ENCODE measurements at places on chromosomes 4 and X.

- no peak for DNase-seq
Observed at GRCh38 chrX:135463937-135464336, 42.2 kb downstream of the SMIM10L2A start.

- no peak for DNase-seq
Observed at GRCh38 chr4:40458683-40459082, 123.5 kb downstream of the CHRNA9 start.

DNA sequence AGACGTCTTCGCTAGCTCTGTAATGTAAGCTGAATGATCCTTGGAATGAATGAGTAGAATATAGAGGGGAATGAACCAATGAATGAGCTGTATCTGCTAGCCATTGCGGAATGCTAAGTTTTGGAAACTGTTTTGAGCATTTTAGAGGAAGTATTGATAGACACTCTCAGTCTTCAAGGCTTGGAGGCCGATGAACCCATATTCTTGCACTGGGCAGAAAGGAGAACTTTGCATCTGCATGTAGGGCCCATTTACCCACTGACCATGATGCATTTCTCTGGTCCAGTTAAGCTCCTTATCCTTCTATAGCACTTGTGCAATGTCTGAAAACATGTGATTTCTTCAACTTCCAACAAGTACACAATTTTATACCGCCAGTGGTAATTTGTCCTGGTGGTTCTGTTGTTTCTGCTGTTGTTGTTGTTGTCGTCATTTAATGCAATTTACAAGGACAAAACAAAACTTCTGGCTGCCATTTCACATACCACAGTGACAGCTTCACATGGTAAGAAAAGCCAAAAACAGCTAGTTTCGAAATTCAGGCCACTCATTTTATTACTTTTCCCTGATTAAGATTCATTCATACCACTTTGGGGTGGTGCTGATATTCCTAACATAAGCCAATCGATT is 85.0 kb upstream of the MTM1 start:
- DNase-seq: no peak

DNA sequence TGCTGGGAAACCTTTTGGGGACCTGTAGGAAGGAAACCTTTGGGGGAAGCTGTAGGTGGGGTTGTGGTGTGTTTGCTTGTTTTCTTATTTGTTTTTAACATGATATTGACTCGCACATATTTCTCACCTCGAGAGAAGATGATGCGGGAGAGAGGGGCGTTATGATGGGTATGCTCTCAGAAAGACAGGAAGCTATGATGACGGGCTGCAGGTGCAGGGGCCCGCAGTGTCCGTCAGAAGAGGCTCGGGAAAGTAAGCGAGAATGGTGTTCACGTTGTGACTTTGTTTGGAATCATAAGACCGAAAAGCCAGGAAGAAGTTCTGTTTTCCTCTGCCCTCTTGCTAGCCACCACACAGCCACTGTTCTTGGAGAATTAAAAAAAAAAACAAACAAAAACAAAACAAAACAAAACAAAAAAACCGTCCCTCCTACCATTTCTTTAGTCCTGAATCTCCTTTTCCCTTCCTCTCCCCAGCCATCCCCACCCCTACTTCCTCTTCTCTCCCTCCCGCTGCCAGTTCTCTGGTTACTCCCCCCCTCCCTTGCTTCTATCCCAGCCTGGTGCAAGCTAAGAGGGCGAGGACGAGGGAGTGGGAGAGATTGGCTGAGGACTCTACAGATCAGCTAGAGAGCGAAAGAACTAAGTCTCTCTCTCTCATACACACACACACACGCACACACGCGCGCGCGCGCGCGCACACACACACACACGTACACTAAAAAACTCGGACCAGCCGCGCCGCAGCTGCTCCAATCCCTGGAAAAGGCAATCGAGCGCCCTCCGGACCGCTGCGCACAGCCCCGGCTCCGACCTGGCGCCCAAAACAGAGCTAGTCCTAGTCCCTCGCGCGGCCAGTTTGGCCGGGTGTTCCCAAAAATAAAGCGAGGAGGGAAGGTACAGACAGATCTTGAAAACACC is at the start of gene BMP3:
TSS of gene BMP3 (plus strand) at position 648 of the 920 bp plus-strand sequence. CDS start 577 bp downstream, outside the sequence.
- no peak for DNase-seq

- DNase-seq: no peak
Observed at GRCh38 chr4:26762650-26763049, 98.0 kb upstream of the STIM2 start.

DNA sequence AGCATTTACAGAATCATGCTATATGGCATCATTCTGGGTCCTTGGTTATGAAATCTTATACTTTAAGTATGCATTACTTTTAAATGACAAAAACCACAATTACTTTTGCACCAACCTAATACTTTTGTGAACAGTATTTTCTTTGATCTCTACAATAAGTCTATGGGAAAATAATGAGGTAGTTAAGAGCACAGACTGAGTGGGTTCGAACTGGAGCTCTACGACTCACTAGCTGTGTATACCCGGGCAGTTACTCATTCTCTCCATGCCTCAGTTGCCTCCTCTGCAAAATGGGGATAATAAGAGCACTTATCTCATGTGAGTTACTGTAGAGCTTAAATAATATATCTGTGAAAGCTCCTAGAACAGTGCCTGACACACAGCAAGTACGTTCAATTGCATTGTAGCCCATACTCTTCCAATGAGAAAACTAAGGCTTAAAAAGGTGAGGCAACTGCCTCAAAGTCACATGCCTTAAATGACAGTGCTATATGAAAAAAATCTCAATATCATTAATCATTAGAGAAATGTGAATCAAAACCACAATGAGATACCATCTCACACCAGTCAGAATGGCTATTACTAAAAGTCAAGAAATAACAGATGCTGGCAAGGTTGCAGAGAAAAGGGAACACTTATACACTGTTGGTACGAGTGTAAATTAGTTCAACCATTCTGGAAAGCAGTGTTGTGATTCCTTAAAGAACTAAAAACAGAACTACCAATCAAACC is 151.5 kb downstream of the CHIC2 start:
- no peak for DNase-seq

DNA sequence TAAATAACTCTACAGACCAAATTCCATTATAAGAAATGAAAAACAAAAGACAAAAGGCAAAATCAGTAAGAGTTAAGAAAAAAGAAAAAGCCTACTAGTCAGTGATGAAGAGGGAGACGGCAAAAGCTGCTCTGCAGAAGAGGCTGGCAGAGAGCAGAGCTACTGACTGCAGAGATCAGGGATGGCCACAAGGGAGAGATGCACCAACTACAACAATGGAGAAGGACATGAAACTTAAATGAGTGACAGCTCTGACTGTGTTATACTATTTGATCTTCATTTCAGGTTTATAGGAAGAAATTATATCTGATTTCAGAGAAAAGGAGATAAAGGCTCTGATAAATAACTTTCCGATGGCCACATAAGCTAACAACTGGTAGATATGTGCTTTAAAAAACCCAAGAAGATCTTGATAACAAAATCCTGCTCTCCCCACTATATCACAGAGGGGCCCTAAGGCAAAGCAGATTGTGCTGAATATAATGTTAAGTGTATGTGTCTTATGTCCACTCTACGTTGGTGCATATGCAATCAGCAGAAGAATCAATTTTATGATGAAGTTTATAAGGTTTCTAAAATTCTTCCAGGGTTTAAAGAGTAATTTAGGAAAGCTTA is 58.4 kb upstream of the COX18 start:
- no peak for DNase-seq

DNA sequence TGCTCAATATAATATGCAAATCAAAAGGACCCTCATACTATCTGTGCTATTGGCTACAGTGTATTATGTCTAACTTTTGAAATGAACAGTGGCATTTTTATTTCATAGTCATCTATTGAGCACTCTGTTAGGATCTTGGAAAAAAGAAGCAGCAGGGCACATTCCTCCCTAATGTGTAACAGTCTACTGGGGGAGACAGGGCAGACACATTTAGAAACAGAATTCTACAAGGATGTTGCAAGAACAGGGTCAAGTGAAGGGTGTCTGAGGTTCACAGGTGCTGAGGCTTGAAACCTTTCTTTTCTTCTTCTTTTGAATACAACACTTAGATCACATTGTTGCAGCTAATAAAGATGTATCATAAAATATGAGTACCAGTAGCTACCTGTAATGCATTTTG is 129.7 kb upstream of the SLC4A4 start:
- no peak for DNase-seq

- DNase-seq: no peak
Observed at GRCh38 chr4:4633431-4633830, 91.6 kb upstream of the STX18 start.

GRCh38 chr4:16213121-16213520 is 13.2 kb downstream of the TAPT1 start:
- no peak for DNase-seq

DNA sequence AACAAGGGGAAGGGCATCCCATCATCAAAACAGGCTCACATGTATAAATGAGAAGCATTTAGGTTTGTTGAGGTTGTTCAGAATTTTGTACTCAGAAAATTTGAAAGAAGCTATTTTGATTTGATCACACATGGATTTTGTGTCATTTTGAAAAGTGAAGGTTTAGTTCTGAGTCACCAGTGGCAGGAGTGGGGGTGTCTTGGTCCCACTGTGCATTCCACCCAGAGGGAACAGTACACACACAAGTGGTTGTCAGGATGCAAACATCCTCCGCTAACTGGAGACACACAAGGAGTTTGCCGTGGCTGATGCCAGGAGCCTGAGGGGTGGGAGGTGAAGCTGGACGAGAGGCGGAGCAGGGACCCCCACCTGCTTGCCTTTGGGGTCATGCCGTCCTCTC is 198.2 kb upstream of the PSAPL1 start:
- DNase-seq: no peak

- no peak for DNase-seq
Observed at GRCh38 chr4:84750260-84750959, 167.5 kb downstream of the CDS1 start.

Measured in activated CD8-positive, alpha-beta memory T cell treated with anti-CD3 and anti-CD28 coated beads for 1 hour (primary cell).